ENCODE measurements at places on chromosomes 13 and 19. TPM values are rescaled to one million over a fixed set of nuclear protein-coding genes. Genes with fewer than 3 reads are reported as not detected.

GRCh38 chr13:97809576-97809975, 143.9 kb upstream of the IPO5 start:
- DNase-seq: no peak

GRCh38 chr19:33263325-33264023, 37.8 kb upstream of the SLC7A10 start:
- no peak for DNase-seq

The KISS1R gene
- total RNA-seq: 1.4 TPM

DNA sequence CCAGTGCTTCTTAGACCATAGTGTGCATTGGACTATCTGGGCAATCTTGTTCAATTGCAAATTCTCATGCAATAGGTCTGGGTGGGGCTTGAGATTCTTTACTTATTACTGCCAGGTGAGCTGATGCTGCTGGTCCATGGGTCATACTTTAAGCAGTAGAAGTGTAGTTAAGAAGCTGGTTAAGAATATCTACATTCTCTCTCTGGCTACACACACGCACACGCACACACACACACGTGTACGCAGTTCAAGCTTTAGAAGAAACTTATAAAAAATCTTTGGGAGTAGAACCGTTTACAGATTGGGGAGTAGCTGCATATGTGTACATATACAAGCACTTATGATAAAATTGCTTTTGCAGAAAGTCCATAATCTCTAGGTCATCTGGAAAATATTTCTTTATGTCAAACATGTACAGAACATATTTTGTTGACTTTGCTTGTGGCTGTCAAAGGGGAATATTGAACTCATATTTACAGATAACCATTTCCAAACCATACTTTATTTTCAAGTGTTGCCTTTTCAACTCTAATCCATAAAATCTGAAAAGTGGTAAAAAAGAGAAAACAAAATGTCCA, 99.7 kb downstream of the GPC6 start:
- DNase-seq: no peak

GRCh38 chr19:49930483-49931011, 1.2 kb upstream of the NUP62 start:
- DNase-seq: peak; percentile 83

The LILRB1 gene
- not detected for total RNA-seq

The ZNF471 gene
- total RNA-seq: not detected

DNA sequence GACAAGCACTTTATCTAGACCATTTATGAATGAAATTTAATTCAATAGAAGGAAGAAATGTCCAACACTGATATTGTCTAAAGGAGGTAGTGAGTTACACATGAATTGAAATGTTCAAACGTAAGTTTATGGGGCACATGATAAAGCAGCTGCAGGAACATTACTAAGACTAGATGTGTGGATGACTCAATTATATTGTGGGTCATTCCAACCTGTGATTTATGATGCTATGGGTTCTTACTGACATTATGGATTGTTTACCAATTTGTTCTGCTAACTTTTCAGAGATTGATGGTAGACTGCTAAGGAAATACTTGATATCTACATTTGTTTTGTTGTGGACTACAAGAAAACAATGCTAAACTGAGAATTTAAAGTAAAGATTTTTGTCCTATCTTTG, 56.1 kb upstream of the ATXN8OS start:
- DNase-seq: no peak

The ACP5 gene
- total RNA-seq: 3.7 TPM

DNA sequence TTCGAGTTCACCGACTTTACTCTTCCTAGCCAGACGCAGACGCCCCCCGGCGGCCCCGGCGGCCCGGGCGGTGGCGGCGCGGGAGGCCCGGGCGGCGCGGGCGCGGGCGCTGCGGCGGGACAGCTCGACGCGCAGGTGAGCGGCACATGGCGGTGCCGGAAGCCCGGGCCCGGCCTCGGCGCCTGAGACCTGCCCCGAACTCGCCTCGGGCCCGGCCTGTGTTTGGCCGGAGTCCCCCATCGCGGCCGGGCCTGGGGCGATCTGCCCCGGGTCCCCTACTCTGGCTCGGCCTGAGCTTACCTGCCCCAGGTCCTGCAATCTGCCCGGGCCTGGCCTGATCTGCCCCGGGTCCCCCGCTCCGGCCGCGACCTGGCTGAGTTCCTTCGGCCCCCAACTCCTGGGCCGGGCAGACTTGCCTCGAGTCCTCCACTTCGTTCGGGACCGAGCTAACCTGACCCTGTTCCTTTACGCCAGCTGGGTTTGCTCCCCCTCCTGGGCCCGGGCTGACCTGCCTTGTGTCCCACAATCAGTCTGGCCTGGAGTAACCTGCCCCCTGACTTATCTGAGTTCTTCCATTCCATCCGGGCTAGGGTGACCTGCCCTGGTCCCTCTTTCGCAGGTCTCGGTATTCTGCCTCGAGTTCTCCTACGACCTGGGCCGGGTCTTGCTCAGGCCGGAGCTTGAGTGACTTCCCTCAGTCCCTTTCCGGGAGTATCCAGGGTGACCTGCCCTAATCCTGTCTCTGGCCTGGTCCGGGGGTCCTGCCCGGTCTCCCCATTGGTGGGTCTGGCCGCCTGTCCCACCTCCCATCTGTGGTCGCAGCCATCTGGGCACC, 764 bp downstream of the UPF1 start:
- DNase-seq: peak; percentile 85

- DNase-seq: no peak
These were observed 551.6 kb downstream of the MYO16 start for GRCh38 chr13:109180905-109181425.

DNA sequence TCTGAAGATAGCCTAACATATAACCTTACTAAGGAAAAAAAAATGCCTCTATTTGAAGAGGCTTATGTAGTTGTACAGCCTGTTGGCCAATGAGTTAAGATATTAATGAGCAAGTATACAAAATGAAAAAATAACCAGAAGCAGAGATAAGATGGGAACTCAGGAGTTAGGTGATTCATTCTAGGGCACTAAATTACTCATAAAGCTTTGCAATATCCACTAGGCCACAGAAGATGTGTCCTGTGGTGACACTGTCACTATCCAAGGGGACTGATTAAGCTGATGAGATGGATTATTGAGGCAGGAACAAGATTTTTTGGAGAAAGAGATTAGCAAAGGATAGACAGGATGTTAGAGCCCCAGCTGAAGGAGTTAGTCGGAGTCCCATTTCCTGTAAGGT, 99.6 kb downstream of the LIG4 start:
- no peak for DNase-seq

The FREM2 gene
- total RNA-seq: 10.8 TPM

The FCGBP gene
- 0.22 TPM for total RNA-seq

The PNMA8C gene
- total RNA-seq: 0.14 TPM

GRCh38 chr13:113097651-113098050, 7.9 kb upstream of the F7 start:
- DNase-seq: no peak

DNA sequence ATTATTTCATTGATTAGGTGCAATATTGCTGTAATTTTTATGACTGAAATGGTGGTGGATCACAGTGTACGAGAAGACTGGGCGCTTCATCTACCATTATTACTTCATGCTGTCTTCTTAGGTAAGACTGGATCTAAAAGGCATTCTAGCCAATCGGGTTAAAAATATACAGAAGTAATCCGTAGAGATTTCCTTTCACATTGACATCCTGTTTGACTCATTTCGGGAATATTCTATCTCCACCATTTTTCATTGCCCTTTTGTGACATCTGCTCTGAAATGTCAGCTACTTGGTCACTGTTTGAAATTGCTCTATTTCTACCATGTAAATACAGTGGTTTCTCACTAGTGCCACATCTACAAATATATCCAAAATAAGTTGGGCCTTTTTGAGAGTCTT, 90.2 kb downstream of the ZAR1L start:
- no peak for DNase-seq

DNA sequence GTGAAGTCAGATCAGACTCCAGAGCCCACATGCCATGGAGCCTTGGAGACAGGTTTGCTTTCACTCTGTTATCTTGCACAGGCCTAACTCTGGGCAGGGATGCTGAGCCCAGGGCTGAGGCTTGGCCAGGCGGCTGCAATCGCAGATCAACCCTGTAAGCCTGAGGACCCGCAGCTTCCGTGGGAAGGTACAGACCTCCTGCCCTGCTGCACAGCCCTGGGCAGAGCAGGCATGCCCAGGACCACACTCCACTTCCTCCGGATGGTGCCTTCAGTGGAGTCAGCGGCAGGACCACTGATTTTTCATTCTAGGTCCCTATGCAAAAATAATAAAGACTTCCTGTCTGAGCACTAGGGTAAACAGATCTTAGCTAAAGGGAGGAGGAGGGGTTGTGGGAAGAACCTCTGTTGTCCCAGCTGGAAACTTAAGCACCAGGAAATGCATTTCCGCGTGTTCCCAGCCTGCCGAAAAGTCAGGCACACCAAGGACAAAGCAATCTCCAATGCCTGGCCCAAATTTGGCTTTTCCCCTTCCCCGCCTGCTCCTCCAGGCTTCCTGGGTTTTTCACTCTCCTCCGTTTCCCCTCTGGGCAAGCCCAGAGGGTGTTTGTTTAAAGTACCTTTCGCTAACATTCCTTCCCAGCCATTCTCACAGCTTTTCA, 87.3 kb downstream of the KCTD15 start:
- peak; percentile 61 for DNase-seq

DNA sequence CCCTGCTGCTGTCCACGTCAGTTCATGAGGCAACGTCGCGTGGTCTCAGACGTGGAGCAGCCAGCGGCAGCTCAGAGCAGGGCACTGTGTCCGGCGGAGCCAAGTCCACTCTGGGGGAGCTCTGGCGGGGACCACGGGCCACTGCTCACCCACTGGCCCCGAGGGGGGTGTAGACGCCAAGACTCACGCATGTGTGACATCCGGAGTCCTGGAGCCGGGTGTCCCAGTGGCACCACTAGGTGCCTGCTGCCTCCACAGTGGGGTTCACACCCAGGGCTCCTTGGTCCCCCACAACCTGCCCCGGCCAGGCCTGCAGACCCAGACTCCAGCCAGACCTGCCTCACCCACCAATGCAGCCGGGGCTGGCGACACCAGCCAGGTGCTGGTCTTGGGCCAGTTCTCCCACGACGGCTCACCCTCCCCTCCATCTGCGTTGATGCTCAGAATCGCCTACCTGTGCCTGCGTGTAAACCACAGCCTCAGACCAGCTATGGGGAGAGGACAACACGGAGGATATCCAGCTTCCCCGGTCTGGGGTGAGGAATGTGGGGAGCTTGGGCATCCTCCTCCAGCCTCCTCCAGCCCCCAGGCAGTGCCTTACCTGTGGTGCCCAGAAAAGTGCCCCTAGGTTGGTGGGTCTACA, 6.6 kb downstream of the FSTL3 start:
- DNase-seq: no peak

GRCh38 chr19:29268721-29269393, 55.9 kb upstream of the UQCRFS1 start:
- DNase-seq: peak; percentile 50

- DNase-seq: no peak
These were observed 16.1 kb downstream of the CEACAM1 start for GRCh38 chr19:42512130-42512636.

The SCAF1 gene
- total RNA-seq: 37.0 TPM

The ZNF490 gene
- 3.1 TPM for total RNA-seq

GRCh38 chr19:57689750-57690149, 8.0 kb downstream of the ZNF551 start:
- no peak for DNase-seq

DNA sequence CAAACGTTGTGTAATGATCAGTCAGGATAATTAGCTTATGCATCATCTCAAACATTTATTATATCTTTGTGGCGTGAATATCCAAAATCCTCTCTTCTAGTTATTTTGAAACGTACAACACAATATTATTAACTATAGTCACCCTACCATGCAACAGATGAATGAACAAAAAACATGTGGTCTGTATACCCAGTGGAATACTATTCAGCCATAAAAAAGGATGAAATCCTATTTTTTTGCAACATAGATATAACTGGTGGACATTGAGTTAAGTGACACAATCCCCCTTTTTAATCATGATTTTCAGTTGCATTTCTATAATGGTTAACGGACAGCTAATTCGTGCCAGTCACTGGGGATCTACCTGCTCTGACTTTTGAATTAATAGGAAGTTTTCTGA, 145.6 kb downstream of the SOX1 start:
- DNase-seq: no peak

DNA sequence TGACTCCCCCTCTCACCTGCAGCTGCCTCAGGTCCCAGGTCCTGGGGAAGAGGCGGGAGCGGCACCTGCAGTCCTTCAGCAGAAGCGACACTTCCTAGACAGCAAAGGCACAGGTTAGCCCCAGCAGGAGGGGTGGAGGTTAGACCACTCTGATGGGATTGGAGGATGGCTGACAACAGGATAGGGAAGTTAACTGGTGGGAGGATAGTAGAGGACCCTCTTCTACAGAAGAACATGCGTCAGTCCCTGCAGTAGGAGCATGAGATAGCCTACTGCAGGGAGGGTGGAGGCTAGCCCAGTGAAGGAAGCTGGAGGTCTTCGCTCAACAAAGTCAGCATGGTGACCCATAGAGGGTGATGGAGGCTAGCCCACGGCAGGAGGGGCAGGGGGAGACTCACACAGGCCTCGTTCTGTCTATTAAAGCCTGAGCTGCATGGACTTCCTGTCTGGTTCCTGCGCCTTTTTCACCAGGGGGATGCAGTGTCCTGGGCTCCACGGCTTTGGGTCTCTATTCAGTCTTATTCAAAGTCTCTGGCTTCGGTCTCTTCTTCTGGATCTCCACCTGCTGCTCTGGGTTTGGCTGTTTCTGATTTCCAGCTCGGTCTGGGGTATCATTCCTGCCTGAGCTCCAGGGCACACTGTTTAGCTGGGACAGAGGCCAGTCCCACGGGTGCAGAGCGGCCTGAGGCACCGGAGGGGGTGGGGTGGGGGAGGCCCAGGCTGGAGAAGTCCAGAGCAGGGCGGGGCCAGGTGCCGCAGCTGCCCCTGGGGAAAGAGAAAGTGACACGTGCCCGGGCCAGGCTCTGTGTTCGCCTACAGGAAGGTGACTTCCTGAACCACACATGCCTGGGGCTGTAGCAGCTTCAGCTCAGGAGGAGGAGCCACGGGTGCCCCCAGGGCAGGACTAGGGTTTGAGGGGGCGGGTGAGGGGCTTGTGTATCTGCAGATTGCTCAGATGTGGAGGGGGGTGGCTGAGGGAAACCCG, 7.3 kb downstream of the IFNL3 start:
- peak; percentile 62 for DNase-seq

The ZNF728 gene
- not detected for total RNA-seq

The ACER1 gene
- total RNA-seq: not detected

- DNase-seq: peak; percentile 86
These were observed 112.2 kb downstream of the TEX26 start for GRCh38 chr13:31044364-31045285.
